ENCODE measurements at places on chromosomes 7 and 10.

DNA sequence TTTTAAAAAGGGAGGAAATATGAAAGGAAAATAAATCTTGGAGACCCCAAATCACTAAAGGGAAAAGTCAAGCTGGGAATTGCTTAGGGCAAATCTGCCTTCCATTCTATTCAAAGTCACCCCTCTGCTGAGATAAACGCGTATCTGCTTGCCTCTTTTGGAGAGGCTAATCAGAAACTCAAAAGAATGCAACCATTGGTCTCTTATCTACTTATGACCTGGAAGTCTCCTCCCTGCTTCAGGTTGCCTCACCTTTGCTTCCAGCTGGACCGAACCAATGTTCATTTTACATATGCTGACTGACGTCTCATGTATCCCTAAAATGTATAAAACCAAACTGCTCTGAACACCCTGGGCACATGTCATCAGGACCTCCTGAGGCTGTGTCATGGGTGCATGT, 14.7 kb downstream of the ATAD1 start:
- no peak for DNase-seq

DNA sequence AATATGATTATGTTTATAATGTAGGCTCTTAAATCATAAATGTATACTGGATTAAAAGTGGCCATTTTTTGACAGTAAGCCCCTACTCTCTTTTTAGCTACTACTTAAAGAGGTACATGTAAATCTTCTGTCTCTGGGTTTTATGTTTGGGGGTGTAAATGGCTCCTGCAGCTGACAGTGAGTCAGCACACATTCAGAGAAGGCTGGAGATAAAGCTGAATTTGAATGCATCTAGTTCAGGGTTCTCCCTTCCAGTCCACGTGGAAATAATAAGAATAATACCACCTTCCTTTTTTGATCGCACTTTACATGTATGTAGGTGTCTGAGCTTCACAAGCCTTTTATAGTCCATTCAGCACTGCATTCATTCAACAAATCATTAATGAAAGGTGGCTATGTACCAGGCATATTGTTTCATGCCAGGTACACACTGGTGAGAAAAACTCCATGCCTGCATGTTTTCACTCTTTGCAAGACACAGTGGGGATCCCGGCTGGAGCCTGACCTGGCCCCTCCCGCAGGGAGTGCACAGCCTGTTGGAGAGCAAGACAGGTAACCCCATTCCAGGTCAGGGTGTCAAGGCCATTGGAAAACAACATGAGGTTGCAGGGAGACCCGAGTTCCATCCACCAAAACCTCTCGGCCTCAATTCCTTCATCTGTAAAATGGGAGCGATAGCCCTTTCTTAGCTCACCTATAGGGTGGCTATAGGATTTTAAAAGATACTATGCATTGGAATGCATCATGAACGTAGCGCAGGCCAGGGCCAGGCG, 107.5 kb upstream of the ANLN start:
- DNase-seq: no peak

GRCh38 chr7:113285411-113285810, 167.1 kb upstream of the SMIM30 start:
- DNase-seq: no peak

GRCh38 chr10:58322835-58323209, 12.0 kb upstream of the UBE2D1 start:
- no peak for DNase-seq

- DNase-seq: peak; percentile 22
Observed at GRCh38 chr10:86970162-86970981, 2.1 kb downstream of the ADIRF start.

DNA sequence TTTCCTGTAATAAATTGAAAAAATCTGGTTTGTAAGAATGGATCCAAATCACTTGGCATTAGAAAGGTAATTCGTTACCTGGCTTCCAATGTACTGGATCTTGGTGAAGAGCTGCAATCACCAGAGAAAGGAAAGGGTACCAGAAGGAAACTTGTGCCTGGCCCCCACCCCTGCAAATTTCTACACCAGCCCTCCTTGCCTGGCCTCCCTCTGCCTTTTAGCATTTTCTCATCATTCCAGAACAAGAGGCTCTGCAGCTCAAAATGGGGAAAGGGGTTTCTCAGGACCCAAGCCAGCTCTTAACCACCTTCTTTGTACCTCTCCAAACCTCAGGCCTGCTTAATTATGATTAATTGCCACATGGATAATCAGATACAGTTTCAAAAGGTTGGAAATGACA, 612.8 kb upstream of the MGMT start:
- no peak for DNase-seq

DNA sequence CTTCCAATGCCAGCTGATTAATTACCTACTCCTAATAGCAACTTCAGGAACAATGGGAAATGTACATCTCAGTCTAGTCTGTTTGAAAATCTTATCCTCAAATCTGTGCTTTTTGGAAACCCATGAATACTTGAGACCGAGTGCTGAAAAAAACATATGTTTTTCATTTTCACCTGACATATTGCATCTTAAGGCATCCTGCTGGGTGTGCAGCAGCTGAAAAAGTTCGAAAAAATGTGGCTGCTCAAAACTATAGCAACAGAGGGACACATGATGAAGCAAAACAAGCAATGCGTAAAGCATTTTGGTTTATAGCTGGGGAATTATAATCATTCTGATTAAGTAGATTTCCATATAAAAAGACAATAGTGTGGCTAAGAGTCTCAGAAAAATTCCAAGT, 218.0 kb downstream of the CREB5 start:
- DNase-seq: no peak

DNA sequence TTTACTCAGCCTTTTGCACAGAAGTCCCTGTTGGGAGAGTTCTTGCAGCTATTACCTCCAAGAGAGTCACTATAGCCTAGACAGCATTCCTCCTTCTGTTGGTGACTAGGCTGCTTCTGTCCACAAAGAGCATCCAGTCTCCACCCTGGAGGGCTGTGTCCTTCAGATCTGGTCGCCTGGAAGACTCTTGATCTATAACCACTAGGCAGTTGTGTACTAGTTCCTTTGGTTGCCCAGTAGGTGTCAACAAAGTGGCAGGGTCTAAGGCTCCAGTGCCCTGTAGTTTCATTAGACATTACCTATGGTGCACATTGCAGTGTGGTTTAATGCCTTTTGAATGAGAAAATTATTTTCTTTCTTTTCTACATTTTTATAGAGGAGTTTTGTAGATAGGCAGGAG, 11.3 kb upstream of the AKR1C2 start:
- DNase-seq: no peak

DNA sequence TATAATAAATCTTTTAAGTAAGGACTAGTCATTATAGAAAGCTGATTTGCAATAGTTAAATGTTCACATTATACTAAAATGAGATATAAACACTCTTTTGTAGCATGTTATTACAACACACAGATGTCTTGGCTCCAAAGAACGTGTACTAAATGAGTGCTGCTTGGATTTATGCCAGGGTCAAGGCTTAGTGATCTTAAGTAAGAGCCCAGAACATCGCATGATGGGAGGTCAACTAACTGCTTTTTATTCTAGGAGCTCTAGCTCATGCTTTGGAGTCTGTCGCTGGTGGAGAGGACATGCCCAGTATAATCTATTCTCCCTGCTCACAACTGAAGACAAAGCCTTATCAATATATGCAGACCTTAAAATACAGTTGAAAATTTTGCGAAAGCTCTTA, 315.1 kb downstream of the BBS9 start:
- no peak for DNase-seq

- DNase-seq: no peak
Observed at GRCh38 chr7:130463553-130464434, 23.0 kb upstream of the CEP41 start.

GRCh38 chr7:17329440-17329839, 31.0 kb downstream of the AHR start:
- no peak for DNase-seq

DNA sequence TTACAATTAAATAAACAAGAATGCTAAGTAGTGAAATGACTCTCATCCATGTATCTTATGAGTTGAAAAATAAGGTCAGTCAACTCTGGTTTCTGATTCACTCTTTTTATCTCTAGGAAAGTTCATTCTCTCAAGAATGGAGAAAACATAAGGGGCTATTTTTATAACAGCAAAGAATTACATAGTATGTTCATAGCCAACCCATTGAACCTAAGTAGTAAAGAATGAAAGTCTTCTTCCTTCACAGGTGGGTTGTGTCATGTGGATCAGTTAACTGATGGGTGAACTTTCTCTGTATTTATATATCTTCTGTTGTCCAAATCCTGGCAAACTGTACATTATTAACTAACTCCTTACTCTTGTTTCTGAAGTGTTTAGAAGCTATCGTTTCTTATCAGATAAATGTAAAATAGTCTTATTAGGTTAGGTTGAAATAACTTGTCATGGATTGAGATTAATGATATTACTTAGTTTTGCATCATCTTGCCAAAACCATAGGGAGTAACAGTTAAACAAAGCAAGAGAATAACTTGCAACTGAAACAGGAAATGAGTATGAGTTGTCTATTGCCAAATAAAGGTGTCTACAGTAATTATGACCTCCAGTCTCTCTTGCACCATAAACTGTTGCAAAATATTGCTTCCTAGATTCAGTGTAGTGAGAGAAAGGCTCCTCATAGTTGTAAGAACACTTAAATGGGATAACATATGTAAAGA, 86.8 kb downstream of the ANKRD7 start:
- no peak for DNase-seq

DNA sequence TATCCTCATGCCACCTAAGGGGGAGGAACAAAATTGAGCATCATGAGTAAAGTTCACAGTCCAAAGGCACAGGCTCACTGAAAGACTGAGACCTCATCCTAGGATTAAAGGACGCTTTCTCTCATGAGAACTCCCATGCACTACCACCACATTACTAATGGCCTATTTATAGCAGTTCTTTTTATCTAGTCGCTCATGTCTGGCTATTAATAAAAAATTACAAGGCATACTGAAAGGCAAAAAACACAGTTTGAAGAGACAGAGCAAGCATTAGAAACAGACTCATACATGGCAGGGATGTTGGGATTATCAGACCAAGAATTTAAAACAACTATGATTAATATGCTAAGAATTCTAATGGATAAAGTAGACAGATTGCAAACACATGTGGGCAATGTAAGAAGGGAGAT, 46.0 kb upstream of the CDK13 start:
- DNase-seq: no peak

- DNase-seq: peak; percentile 19
Observed at GRCh38 chr10:73644015-73644743, 2.9 kb upstream of the MYOZ1 start.

GRCh38 chr7:72476608-72477305, 64.6 kb upstream of the CALN1 start:
- DNase-seq: no peak

GRCh38 chr7:111174510-111174909, 83.6 kb downstream of the LRRN3 start:
- DNase-seq: no peak

- no peak for DNase-seq
Observed at GRCh38 chr10:74851831-74852230, 25.4 kb downstream of the KAT6B start.

DNA sequence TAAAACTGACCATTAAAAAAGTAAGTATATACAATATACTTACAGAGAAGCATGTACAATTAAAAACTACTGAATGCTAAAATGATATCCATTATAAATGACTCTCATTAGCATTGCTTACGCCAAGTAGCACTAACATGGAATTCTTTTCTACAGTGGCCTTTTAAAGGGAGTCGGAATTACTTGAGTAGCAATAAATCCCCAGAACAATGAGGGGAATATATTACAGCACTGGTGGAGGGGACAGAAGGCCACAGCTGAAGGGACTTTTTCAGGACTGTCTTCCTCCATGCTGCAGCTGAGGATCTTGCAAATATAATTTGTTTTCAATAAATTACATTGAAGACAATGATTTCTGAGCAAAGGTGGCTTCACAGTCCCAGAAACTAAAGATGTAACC, 97.0 kb downstream of the ALOX5 start:
- DNase-seq: no peak

DNA sequence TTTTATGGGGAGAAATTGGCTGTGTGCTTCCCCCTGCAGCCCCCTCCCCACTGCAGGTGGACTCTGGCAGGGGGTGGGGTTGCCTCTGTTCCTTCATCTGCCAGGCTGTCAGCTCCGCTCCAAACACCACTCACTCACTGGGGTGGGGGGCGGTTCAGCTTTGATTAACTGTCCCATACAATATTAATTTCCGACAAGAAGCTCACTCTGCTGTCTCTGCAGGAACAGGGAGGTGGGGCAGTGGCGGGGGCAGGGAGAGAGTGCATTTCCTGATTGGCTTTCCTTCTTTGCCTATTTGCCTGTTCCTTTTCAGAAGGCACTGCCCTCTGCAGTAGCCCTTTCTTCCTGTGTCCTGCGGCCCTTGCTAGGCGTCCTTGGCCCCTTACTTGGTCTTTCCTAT, 500.8 kb downstream of the PLXNA4 start:
- DNase-seq: no peak

GRCh38 chr10:43906490-43906889, 257.8 kb upstream of the ZNF32 start:
- DNase-seq: no peak

GRCh38 chr7:12007576-12007975, 175.6 kb upstream of the THSD7A start:
- DNase-seq: no peak

DNA sequence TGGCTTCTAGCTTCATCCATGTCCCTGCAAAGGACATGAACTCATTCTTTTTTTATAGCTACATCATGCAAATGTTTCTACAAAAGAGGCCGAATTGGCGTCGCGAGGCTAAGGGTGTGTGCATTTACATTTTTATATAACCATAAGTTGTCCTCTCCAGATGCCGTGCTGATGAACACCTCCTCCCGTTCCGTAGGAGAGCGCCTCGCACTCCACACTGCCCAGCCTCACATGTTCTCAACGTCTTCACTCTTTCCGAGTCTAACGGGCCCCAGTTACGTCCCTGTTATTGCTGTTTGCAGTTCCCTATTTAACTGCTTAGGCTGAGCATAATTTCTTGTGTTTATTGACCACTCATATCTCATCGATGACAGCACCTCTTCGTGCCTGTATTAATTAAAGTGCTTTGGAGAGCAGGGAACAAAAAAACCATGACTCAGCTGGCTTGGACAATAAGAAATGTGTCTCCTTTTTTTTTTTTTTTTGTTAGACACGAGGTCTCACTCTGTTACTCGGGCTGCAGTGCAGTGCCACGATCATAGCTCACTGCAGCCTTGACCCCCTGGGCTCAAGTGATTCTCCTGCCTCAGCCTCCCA, 113.5 kb upstream of the SDK1 start:
- no peak for DNase-seq

All from CD8-positive, alpha-beta T cell (primary cell).